Activated CD4-positive, alpha-beta T cell treated with anti-CD3 and anti-CD28 coated beads for 36 hours (primary cell): ENCODE measurements at places on chromosomes 2 and 18. TPM values are rescaled to one million over a fixed set of nuclear protein-coding genes. Genes with fewer than 3 reads are reported as not detected.

Gene NEU4
- 0.76 TPM for total RNA-seq

Gene ERBB4
- total RNA-seq = not detected

Gene LDLRAD4
- 32.2 TPM for total RNA-seq

Gene YES1
- total RNA-seq = 14.2 TPM

DNA sequence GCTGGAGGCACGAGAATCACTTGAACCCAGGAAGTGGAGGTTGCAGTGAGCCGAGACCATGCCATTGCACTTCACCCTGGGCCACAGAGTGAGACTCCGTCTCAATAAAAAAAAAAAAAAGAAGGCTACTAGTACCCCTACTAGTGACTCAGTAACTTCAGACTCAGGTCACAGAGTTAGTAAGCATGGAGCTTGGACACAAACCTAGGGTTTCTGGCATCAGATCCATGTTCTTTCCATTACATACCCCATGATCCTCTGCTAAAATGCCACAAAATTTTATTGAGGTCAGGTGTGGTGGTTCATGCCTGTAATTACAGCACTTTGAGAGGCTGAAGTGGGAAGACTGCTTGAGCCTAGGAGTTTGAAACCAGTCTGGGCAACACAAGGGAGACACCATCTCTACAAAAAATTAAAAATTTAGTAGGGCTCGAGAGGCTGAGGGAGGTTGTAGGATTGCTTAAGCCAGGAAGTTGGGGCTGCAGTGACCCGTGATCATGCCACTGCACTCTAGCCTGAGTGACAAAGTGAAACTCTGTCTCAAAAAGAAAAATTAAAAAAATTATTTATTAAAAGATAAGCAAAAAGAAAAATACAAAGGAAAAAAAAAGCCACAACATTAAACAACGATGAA is 45.1 kb downstream of the DHX57 start:
- DNase-seq = no peak

DNA sequence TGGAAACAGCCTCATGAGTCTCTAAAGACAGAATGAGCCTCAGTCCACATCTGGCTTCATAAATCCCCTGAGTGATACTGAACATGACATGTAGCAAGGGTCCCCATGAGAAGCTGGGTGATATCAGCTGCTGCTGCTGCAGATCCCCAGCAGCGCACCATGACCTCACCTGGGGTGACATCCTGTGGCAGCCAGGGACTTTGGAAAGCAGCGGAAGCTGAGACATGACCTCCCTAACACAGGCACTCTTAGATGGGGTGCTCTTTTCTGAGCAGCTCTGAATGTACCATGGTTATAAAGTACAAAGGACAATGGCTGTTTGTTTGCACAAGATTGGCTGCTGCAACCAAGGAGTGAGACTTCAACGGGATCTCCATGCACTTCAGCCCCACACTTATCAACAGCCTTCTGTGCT is 74.7 kb upstream of the TMEM200C start:
- peak; percentile 35 for DNase-seq

- DNase-seq = no peak
Observed at GRCh38 chr2:15069149-15069548, 436.6 kb downstream of the LRATD1 start.

- DNase-seq = no peak
Observed at GRCh38 chr2:17608251-17608650, 67.8 kb downstream of the VSNL1 start.

- no peak for DNase-seq
Observed at GRCh38 chr2:72011791-72012190, 135.9 kb downstream of the CYP26B1 start.

- DNase-seq = no peak
Observed at GRCh38 chr2:9548506-9548905, 7.1 kb downstream of the ADAM17 start.

GRCh38 chr2:96399342-96400048 is 63.9 kb downstream of the NCAPH start:
- no peak for DNase-seq

DNA sequence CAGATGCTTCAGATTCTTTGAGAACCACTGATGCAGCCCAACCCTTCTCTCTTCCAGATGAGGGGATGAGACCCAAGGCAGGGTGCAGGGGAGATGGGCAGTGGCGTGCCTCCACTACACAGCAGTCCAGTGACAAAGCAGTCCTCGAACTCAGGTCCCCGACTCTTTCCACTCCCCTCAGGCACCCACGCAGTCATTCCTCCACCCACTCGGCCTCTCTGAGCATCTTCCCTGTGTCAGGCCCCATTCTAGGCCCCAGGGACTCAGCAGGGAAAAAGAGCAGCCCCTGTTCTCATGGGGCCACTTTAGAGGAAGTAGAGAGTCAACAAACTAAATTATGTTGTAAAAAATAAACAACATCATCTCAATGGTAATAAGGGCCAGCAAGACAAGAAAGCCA is 15.2 kb downstream of the KCNK3 start:
- DNase-seq = no peak

DNA sequence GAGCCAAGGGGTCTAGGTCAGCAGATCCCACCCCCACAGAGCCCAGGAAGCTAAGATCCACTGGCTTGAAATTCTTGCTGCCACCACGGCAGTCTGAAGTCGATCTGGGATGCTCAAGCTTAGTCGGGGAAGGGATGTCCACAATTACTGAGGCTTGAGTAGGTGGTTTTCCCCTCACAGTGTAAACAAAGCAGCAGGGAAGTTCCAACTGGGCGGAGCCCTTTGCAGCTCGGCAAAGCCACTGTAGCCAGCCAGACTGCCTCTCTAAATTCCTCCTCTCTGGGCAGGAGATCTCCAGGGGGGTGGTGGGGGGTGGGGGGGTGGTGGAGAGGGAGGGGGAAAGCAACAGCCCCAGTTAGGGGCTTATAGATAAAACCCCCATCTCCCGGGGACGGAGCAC is 419.5 kb downstream of the NUP35 start:
- no peak for DNase-seq
